Omental fat pad (tissue), 4 donors: ENCODE measurements at places on chromosomes 11 and 22.

GRCh38 chr22:30279046-30279788 is 10.1 kb downstream of the CASTOR1 start:
- no peak for DNase-seq

DNA sequence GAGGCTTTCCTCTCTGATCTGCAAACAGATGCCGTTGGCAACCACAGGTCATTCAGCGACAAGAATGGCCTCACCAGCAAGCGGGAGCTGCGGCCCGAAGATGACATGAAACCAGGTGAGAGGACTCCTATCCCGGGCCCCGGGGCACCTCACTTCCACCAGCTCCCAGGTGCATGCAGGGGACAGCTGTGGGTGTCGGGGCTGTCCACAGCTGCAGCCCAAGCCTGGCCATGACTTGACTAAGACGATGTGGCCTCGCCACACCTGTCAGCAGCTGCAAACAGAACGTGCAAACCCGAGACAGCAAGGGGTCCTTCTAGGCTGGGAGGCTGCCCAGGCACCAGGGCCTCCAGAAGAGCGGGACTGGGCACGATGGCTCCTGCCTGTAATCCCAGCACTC is 3.6 kb downstream of the GAL start:
- DNase-seq = no peak

- no peak for DNase-seq
Observed at GRCh38 chr11:108973402-108974162, 308.7 kb downstream of the DDX10 start.

GRCh38 chr11:112745973-112746372 is 215.2 kb upstream of the NCAM1 start:
- DNase-seq = no peak

- no peak for DNase-seq
Observed at GRCh38 chr11:72871119-72871518, 56.9 kb downstream of the ATG16L2 start.

DNA sequence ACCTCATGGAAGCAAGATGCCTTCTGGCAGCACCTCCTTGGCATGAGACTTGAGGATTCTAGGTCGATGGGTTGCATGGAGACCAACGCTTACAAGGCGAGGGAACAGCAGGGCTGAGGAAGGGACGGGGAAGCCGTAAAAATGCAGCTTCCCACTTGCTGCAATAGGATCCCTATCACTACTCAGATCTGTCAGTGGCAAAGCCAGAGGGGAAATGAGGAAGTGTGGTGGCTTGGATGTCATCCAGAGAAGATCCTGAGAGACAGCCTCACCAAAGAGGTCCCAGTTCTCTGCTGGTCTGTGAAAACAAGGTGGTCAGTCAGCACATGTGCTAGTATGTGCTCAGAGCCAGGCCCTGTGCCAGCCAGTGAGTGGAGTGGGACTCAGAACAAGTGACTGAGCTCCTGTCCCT is 22.2 kb downstream of the CYB5R2 start:
- no peak for DNase-seq

DNA sequence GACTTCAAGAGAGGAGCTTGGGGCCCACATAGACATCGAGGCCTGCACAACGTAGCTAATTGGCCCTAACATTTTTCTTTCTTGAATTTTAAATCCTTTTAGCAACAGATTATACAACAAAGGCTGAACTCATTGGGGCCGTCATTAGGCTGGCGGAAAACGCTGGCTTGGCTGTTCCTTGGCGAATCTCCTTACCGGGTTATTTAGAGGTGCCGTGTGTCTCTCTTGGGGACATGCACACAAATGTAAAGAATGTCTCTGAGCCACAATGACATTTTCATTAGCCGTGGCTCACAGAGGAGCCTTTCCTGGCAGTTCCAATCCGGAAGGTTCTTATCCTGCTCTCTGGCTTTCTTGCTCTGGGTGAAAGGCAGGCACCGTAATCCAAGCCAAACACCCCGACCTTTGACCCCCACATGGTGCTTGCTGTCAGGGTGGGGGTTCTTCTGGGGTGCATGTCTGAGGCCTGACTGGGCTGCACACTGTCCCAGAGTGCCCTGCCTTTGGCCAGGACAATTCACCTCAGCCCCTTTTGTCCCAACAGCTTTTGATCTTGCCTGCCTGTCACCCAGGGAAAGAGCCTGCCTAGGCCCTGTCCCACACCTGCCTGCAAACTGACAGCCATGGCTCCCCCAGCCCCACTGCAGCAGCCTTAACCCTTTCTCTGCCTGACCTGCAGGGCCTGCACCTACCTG is 9.2 kb upstream of the FGF3 start:
- no peak for DNase-seq

GRCh38 chr22:21873619-21874018 is 6.2 kb upstream of the MAPK1 start:
- no peak for DNase-seq

- no peak for DNase-seq
Observed at GRCh38 chr11:75055511-75055910, 41.2 kb downstream of the OR2AT4 start.
